ENCODE measurements at places on chromosomes 7 and 10.

DNA sequence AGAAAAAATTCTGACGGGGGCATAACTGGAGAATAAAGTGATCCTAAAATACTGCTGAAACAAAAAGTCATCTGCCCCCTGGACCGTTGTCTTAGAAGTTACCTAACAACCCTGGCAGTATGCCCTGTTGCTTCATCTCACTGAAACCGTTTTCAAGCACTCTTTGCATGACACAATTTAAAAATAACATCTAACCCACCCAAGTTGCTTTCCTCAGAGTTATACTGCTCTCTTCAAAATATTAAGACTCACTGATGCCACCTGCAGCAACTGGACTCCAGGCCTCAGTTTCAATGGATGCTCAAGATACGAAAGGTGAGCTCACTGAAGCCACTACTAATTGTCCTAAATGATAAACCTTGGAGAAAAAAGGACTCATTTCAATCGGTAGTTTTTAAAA, 57.4 kb downstream of the CDK6 start:
- DNase-seq, result no peak

DNA sequence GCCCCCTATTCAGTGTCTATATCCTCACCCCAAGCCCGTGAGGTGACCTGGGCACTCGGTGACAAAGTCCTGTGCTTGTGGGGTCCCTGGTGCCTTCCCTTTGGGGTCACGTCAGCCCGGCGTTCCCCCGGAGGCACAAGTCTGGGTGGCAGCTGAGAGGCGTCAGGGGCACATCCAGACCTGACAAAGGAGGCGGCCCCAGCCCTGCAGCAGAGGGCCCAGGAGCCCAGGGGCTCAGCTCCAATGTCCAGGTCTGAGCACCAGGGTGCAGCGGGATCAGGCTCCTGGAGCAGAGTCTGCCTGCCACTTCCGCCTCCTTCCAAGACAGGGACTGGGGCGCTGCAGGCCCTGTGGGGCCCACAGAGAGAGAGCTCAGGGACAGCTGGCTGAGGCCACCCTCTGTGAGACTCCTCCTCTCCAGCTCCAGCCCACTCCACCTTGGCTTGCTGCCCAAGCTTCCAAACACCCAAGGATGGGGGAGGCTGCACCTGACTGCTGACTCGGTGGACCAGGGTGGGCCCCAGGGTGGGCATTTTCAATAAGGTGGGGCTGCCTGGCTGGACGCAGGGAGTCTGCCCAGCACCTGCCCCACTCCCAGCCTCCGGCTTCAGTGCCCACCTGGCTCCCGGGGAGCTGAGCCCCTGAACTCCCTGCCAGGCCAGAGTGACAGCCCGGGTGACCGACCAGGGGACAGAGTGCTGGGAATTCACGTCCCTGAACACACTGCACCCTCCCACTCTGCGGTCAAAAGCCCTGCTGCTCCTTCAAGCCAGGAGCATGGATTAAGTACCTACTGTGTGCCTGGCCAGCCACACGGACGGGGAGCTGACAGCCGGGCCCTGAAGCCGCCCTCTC, 1.0 kb upstream of the KNDC1 start:
- DNase-seq, result peak; percentile 21

GRCh38 chr7:25369786-25370185, 141.5 kb upstream of the NPVF start:
- peak; percentile 30 for DNase-seq

DNA sequence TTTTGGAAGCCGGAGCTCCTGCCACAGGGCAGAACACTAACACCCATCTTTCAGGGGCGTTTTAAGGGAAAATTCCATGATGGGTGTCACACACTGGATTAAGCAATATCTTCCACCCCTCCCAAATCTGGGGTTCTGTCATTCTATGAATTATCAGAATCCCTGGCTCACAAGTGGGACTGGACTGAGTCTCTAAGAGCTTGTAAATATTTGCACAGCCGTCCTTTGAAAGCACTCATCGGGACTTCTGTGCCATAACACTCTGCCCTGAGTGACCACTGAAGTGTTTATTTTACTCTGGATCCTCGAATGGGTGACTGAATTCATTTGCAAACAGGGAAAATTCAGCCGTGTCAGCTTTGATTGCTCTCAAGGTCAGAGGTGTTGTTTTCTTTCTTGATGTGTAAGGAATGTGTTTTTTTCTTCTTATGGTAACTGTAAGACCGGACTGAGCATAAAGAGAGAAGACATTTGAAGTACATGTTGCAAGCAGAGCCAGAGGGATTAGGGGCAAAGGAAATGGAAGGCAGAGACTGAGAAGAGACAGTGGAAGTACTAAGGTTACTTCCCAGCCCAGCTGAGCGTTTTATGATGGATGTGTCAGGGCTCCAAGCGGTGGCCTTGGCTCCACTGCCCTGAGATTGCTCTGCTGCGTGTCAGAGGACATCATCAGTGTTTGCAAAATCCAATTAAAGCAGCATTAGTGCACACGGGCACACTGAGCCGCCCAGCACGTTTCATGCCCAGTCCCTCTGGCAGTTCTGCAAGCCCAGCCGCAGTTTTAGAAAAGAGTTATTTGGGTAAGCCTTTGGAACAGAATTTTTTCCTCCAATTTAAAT, 17.7 kb upstream of the GTPBP4 start:
- peak; percentile 96 for DNase-seq

GRCh38 chr7:93284908-93285307, 52.7 kb downstream of the VPS50 start:
- DNase-seq, result no peak

DNA sequence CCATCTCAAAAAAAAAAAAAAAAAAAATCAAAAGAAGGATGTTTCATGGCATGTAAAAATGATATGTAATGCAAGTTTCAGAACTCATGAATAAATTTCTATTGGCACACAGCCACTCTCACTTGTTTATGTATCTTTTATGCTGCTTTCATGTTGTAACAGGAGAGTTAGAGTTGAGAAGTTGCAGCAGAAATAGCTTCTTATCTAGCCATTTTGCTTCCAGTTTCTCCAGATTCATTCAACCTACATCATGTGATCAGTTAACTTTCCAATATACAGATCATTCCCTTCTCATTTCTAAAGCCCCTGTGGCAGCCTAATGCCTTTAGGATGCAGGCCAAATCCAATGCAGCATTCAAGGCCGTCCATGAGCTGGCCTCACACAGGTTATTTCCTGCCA, 30.4 kb downstream of the ZNF786 start:
- DNase-seq, result no peak

GRCh38 chr10:79411546-79412495, 33.6 kb downstream of the ZCCHC24 start:
- DNase-seq, result no peak

GRCh38 chr7:29447828-29448227, 115.8 kb upstream of the PRR15 start:
- no peak for DNase-seq
